ENCODE measurements at places on chromosomes 16 and 17. TPM values are rescaled to one million over a fixed set of nuclear protein-coding genes. Genes with fewer than 3 reads are reported as not detected.

Gene ZFPM1
- 0.09 TPM for polyA plus RNA-seq

Gene KCNH6
- 0.04 TPM for polyA plus RNA-seq

Gene WDR90
- 20.4 TPM for polyA plus RNA-seq

Gene CCDC144A
- polyA plus RNA-seq = 0.57 TPM

Gene CNTD1
- polyA plus RNA-seq = 1.5 TPM

Gene HOXB6
- not detected for polyA plus RNA-seq

Gene GRB7
- polyA plus RNA-seq = not detected

Gene ITGB3
- polyA plus RNA-seq = 8.8 TPM

Gene GP1BA
- polyA plus RNA-seq = 0.42 TPM

Gene PRAC2
- polyA plus RNA-seq = not detected

Gene CCDC92B
- polyA plus RNA-seq = not detected

Gene ZNF689
- 10.8 TPM for polyA plus RNA-seq
